Activated CD8-positive, alpha-beta memory T cell treated with anti-CD3 and anti-CD28 coated beads for 24 hours (primary cell): ENCODE measurements at places on chromosomes 1 and 21.
A peak's percentile ranks its signal among the peaks of the same experiment; 100 is the strongest.

DNA sequence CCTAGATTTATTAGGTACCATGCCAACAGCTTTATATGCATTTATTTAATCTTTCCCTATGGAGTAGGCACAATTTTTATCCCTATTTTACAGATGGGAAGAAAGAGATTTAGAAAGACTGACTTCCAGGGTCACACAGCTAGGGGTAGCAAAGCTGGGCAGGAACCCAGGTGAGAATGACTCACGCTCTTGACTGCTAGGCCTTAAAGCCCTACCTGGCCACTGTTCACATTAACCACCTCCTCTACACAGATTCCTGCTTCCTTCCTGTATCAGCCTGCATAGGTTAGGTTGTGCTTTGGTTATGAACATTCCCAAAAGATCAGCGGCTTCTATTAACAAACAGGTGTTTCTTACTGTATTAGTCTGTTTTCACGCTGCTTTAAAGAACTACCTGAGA lies 53.2 kb downstream of the DNAJC6 start:
- no peak for DNase-seq

- DNase-seq = no peak
Observed at GRCh38 chr1:17719874-17720273, 35.3 kb upstream of the ACTL8 start.

GRCh38 chr21:46666941-46667740 lies 31.7 kb downstream of the PRMT2 start:
- DNase-seq = peak; percentile 71

- peak; percentile 85 for DNase-seq
Observed at GRCh38 chr1:235075048-235075776, 53.4 kb downstream of the TOMM20 start.

DNA sequence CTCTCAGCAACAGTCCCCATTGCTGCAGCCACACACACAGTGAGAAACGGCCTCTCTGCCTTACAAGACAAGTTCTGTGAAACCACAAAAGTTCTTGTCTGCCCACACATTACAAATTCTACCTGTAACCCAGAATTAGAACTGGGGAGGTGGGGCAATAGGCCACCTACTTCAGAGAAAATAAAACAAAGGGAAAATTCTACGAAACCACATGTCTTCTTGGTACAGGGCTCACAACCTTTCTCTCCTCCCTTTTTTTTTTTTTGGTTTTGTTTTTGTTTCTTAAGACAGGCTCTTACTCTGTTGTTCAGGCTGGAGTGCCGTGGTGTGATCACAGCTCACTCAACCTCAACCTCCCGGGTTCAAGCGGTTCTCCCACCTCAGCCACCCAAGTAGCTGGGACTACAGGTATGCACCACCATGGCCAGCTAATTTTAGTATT lies 30.2 kb downstream of the LPAR3 start:
- DNase-seq = no peak

DNA sequence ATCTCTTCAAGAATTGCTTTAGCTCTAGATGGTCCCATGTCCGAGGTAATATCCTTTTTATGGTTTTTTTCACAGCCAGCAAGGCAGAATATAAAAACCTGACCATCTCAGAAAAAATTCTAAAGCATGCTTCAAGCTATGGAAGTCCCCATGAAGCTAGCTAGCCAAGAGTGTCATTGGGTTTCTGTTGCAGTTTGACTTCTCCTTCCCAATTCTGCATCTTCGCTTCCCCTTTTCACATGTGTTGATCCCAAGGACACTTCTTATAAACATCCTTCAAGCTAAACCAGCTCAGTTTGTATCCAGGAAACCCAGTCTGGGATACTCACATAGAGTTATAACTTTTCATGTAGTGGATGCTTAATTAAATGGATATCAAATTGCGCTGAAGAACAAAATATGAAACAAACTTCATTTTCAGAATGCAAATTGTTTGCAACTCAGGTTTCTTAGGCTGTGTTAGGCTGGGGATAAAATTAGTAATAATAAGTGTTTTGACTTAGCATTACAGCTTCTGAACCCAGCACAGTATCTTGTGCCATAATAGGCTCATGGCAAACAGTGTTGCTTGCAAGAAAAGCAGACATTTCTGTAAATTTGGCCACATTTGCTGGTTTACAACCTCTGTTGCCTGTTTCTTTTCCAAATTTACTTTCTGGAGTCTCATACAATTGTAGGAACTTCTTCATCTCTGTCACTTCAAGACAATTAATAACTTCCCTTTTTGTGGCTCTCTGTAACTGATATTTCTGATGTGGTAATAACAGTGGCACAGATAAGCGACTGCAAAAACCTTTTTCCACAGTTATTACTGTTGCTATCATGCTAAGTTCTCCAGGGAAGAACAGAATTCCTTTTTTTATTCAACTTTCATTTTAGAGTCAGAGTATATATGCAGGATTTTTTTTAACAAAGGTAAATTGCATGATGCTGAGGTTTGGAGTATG lies 53.2 kb downstream of the NCAM2 start:
- DNase-seq = no peak

DNA sequence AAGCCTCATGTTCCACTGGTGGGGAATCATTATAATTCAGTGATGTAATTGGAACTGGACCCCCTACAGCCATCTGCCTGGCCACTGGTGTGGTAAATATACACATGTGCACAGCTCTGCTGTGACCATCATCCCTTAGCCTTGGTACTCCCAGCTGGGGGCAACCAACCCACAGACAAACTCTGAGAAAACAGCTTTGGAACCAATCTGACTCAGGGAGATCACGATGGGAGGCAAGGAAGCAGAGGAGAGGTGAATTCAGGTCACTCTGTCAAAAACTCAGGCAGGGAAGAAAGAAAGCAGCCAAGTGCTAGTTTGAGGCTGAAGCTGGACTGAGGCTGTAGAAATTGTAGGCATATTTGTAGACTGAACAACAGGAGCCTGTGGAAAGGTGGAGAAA lies 197.8 kb upstream of the GALNT2 start:
- DNase-seq = no peak

- peak; percentile 62 for DNase-seq
Observed at GRCh38 chr1:25198663-25199252, 33.5 kb downstream of the SYF2 start.

- DNase-seq = no peak
Observed at GRCh38 chr1:184049836-184050468, 1.6 kb upstream of the TSEN15 start.

DNA sequence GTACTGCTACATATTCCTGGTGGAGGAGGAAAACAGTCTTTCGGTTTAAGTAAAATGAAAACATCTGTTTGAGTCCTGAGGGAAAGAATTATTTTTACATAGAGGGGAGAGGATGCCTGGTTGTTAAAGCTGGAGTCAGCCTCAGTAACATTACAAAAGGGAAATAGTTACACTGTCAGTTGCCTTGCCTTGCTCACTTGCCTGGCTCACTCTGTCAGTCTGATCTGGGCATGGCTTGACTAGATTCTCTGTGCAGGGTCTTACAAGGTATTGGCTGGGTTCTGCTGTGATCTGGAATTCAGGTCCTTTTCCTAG lies 8.4 kb upstream of the UBE2U start:
- DNase-seq = no peak

GRCh38 chr1:152502496-152503180 lies 8.0 kb upstream of the LCE5A start:
- no peak for DNase-seq

- DNase-seq = no peak
Observed at GRCh38 chr1:177211231-177211630, 40.5 kb downstream of the BRINP2 start.

- DNase-seq = no peak
Observed at GRCh38 chr1:19079541-19080472, 123.3 kb upstream of the IFFO2 start.

DNA sequence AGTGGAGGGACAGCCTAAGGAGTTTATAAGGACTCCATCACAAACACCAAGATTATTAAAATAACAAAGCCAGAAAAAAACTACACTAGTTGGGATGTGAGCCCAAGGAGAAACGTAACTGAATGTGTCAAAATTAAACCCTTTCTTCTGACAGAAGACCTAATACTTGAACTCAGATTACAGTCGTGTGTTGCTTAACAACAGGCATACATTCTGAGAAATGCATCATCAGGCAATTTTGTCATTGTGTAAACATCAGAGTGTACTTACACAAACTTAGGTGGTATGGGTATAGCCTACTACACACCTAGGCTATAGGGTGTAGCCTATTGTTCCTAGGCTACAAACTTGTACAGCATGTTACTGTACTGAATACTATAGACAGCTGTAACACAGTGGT lies 23.4 kb downstream of the DSTYK start:
- DNase-seq = no peak

- DNase-seq = no peak
Observed at GRCh38 chr1:53276153-53276901, 38.0 kb upstream of the MAGOH start.

DNA sequence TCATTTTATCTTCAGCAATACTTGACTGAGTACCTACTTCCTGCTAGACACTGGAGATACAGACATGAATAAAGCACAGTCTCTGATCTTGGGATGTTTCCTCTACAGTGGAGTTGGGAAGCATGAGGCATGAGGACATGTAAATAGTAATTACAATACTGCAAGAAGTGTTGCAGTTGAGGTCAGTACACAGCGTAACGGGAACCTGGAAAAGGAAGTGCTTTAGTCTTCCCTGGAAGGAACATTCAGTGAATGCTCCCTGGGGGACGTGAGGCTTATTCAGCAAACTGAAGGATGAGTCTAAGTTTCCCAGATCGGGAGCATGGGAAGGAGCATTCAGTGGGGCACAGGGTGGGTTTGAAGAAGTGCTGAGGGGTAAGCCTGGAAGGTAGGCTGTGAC lies 112.4 kb downstream of the PIK3R3 start:
- no peak for DNase-seq

DNA sequence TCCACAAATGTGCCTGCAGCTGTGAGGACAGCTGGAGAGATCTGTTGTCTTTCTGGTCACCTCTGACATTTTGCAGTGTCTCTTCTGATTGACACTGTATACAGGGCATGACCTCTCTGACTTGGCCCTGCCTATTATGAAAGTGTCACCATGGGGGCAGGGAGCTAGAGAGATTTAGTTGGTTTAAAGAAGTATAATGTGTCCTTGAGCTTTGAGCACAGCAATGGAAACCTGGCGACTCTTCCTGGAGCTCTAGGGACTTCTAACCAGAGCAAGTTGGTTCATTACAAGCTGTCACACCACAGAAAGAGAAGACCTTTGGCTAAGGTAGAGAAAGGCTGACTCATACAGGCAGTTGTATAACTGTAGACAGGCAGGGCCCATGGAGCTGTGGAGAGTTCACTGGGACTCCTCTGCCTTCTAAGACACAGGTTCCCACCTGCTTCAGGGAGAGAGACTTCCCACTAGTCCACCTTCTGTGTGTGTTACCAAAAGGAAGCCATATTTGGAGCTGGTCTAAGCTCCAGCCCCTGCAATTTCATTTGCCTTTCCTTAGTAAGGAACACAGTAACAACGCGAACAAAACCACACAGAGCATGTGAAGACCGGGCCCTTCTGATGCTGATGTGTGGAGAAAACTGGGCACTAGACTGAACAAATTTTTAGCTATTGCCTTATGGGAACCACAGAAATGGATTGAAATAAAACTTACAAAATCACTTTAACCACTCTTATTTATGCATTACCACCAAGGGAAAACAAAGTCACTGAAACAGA lies 90.5 kb upstream of the ADAR start:
- DNase-seq = no peak

GRCh38 chr1:37147906-37148305 lies 113.6 kb upstream of the GRIK3 start:
- peak; percentile 3 for DNase-seq

- peak; percentile 86 for DNase-seq
Observed at GRCh38 chr1:156082309-156083091, at the start of gene MEX3A. TSS of gene MEX3A (minus strand) at chr1:156082465. CDS start at chr1:156081998, 467 bp downstream.

- no peak for DNase-seq
Observed at GRCh38 chr1:94027721-94028515, 93.0 kb downstream of the ABCA4 start.

DNA sequence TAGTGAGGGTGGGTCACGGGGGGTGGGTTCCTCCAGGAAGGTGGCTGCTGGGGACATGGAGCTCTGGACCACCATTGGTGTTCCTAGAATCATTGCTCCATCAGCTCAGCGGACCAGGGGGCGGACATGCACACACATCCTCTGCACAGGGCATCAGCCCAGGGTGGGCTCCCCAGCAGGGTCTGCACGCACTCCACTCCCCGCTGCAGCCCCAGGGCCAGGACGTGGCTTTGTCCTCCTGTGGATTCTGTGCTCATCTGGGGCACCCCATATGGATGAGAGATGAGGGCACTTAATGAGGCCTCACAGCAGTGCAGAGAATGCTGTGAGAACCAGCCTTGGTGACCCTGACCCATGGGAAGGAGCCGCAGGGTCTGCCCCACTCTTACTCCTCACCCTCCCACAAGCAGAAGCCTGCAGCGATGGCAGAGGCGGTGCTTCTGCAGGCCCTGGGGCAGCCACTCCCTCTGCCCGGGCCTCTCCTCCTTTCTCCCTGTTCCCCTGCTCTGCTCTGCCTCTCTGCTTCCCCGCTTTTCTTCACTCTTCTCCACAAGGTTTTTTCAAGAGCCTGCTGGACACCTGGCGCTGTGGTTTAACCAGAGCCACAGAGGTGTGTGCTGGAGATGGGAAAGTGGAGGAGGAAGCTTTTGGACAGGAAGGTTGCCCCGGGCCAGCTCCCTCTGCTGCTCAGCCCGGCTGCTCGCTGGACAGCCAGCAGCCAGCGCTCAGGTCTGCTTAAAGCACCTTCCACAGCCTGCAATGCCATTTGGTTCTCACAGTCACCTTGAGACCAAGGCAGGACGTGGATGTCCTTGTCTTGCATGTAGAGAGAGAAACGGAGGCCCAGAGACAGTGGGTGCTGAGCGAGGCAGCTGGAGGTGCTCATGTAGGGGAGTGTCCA lies 26.3 kb upstream of the PCBP3 start:
- DNase-seq = no peak

DNA sequence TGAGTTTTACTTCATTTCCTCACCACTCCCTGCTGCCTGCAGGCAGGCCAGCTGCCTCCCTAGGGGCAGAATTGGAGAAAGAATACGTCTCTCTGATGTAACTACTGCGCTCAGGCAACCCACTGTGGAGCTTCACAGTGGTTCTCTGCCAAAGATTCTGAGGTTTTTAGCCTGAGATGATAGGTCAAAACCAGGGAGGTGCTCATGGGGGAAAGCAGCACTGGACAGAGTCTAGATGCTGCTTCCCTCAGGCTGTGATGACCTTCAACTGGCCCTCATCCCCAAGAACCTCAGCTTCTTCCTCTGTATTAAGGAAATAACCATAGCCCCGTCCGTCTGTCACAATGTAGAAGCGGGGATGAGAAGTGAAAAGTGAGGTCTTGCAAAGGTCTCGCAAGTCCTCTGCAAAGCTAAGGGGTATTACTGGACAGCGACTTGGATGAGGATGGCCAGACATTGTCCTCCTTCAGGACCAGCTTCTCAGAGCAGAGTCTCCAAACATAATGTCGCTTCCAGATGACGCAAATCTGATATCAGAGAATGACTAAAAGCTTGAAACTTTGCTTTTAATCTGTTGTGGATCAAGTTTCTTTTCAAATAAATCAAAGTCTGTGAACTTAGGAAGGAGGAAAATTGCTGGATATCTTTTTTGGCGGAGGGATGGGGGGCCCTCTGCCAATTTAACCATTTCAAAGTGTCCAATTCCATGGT lies 65.9 kb upstream of the ATP5PO start:
- no peak for DNase-seq

GRCh38 chr1:36384542-36385409 lies 948 bp downstream of the STK40 start:
- peak; percentile 68 for DNase-seq

GRCh38 chr21:26061437-26061836 lies 109.1 kb downstream of the APP start:
- no peak for DNase-seq
